ENCODE measurements at places on chromosomes 11 and 22. TPM values are rescaled to one million over a fixed set of nuclear protein-coding genes. Genes with fewer than 3 reads are reported as not detected.
A peak's percentile ranks its signal among the peaks of the same experiment; 100 is the strongest.

GRCh38 chr11:44760917-44761550, 34.3 kb downstream of the TSPAN18 start:
- DNase-seq = no peak

DNA sequence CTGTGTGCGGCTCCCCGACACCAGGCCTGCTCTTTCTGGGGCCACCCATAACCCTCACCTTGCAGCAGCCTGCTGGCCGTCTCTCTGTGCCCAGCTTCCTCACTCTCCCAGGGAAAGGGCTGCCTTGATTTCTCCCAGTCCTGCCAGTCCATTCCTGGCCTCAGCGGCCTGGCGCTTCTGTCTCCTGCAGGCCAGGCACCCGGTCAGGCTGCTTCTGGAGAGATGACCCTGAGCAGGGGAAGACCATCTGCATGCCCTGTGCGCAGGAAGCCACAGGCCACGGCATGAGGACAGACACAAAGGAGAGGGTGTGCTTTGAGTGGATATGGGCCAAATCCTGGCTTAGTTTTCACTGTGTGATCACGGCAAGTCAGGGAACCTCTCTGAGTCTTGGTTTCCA, 86.2 kb downstream of the TSPAN18 start:
- DNase-seq = no peak

- no peak for DNase-seq
Measured at GRCh38 chr11:60631944-60632343, 67.5 kb upstream of the MS4A8 start.

DNA sequence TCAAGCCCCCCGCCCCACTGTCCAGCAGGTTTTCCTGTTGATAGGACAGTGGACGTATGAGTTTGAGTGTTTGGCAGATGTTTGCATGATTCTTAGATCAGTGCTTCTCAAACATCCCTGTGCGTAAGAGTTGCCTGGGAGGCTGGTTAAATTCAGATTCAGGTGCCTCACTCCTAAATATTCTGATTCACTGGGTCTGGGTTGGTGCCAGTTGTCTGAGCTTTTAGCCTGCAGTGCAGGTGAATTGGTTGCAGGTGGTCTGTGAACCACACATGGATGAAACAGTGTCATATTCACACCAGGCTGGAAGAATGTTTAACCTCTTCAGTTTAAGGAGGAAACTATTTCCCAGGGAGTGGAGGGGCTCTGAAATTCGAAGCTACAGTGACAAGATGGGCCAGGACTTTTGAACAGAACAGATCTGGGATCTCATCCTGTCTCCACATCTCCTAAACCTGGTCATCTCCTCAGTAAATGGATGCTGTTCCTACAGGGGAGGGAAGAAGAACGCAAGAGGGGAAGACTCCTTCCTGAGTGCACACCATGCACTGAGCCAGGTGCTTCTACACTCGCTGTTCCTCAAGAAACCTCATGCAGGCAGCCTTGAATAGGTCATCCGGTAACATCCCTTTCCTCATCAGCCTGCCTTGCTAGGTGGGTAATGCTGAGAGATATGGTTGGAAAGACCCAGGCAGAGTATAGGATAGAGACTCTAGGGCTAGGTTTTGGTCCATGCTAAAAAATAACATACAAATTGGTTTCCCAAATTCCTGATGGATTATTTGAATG, 47.8 kb downstream of the TEAD1 start:
- DNase-seq = no peak

DNA sequence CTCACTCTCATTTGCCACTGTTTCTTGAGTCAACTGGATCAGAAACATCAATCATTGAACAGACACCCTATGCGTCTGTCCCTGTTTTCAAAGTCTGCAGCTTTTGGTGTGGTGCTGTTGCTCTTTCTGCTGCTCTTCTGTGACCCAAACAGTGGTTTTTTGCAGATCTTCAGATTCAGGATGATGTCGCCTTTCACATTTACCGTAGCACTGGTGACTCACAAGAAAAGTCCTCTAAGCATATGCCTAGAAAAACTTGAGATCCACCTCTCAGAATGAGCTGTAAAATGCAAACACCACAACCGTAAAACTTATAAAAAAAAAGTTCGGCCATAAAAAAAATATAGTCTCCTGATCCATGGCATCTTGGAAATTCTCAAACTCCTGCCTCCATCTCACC, 400.4 kb downstream of the NTM start:
- no peak for DNase-seq

DNA sequence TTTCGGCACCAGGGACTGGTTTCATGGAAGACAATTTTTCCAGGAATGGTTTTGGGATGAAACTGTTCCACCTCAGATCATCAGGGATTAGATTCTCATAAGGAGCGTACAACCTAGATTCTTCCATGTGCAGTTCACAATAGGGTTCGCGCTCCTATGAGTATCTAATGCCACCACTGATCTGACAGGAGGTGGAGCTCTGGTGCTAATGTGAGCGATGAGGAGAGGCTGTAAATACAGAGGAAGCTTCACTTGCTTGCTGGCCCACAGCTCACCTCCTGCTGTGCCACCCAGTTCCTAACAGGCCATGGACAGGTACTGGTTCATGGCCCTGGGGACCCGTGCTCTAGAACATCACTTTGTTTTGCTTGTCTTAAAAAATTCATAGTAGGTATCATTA, 41.8 kb upstream of the AMPD3 start:
- peak; percentile 60 for DNase-seq

DNA sequence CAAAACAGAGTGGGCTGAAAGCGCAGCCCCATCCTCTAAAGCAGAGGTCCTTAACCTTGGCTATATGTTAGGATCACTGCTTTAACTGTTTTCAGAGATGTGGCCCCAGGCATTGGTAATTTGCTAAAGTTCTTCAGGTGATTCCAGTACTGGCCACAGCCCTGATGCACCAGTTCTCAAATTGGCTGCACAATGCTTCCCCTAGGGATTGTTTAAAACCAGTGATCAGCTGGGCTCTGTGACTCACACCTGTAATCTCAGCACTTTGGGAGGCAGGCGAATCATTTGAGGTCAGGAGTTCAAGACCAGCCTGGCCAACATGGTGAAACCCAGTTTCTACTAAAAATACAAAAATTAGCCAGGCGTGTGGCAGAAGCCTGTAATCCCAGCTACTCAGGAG, 8.4 kb upstream of the IRAG1 start:
- no peak for DNase-seq

DNA sequence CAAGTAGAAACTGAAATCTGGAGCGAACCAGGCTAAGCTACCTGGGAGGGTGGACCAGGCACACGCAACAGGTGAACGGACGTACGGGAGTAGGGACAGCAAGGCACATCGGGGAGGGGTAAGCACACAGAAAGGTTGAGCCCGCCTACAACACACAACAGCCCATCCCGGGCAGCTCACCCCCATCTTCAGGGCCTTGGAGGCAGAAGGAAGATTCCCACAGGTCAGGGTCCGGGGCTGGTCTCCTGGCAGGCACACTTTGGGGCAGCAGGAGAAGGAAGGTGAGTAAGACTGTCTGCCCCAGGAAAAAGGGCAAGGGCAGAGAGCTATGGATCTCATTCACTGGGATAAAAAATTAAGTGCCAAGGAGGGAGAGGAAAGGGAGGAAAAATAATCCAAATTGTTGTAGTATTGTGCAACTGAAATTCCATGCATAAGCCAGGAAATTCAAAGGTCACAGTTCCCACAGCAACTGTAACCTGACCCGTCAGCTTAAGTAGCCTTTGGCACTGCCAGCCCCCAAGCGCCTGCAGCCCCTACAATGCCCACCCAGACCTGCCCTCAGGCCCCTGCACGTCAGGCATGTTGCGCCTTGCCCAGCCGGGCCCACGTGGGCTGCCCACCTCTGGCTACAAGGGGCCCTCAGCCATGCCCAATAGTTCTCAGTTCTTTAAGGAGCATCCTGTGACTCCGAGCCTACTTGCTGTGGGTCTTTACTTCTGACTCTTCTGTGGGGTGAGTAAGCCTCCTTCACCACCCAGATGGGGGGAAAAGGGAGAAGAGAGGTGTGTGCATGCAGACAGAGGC, 51.8 kb downstream of the MICAL3 start:
- no peak for DNase-seq

GRCh38 chr22:37188901-37189466, 937 bp upstream of the C1QTNF6 start:
- DNase-seq = no peak

- DNase-seq = no peak
Measured at GRCh38 chr11:58003591-58003990, 20.1 kb upstream of the OR9Q1 start.

GRCh38 chr11:45560155-45560912, 105.1 kb downstream of the CHST1 start:
- no peak for DNase-seq

GRCh38 chr11:25615069-25615468, 716.9 kb upstream of the ANO3 start:
- DNase-seq = no peak

DNA sequence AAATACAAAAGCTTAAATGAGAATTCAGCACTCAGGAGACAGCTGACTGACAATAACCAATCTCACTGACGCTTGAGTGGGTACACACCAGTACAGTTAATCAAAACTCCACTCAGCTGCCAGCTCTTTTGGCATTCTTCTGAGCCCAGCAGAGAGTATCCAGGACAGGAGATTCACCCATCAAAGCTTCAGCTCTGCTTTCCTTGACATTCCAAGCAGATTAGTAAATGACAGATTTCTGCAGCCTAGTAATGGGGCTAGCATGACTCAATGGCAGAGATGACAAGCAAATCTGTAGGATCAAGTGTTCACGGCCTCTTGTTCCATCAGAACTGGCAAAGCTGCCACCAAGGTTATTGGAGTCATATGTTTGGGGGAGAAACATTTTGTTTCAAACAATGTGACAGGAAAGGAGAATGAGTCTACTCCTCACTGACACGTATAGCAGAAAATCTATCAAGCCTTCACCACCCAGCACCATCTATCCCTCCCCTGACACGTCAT, 420.0 kb downstream of the DYNC2H1 start:
- no peak for DNase-seq

GRCh38 chr11:76203131-76203925, 3.0 kb downstream of the WNT11 start:
- DNase-seq = no peak

DNA sequence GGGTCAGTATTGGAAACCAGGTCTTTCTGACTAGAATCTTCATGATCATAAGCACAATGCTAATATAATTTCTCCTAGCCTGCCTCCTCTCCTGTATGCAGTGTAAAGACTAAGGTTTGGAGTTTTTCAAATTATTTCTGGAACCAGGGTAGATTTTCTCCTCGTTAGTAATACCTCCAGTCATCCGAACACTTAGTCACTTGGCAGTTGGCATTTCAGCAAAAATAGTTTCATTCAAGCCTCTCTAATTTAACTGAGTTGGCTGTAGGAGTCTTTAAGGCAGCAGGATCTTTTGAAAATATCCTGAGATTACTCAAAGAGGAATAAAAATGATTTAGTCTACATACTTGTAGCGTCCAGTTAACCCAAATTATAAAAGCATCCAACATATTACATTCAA, 6.3 kb downstream of the TYR start:
- DNase-seq = no peak

- DNase-seq = no peak
Measured at GRCh38 chr11:13102513-13102840, 93.4 kb downstream of the RASSF10 start.

DNA sequence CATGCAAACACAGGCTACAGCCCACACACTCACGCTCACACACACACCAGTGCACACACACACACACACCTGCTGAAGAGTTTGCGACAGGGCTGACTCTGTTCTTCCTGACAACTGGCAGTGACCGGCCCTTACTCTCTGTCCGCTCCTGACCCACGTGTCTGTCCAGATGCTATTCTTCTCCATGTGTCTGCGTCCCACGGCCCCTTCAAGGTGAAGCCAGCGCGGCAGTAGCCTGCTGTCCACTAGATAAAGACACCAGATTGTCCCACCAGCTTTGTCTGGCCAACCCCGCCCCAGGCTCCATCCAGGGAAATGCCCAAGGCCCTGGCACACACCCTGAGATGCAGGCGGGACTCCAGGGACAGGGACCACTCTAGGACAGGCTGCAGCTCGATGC, 713.9 kb downstream of the BRD1 start:
- DNase-seq = no peak

GRCh38 chr22:48902983-48903650, 924.6 kb downstream of the BRD1 start:
- DNase-seq = no peak

SPON1 gene
- total RNA-seq = 38.2 TPM

MPEG1 gene
- 2.3 TPM for total RNA-seq

RASSF7 gene
- total RNA-seq = 68.4 TPM

TTC17 gene
- 88.5 TPM for total RNA-seq

C11orf87 gene
- not detected for total RNA-seq

SMIM35 gene
- 0.32 TPM for total RNA-seq

LINC01488 gene
- total RNA-seq = not detected

PIH1D2 gene
- 0.36 TPM for total RNA-seq

P2RX6 gene
- 1.6 TPM for total RNA-seq

TSPAN18 gene
- 20.0 TPM for total RNA-seq

GLYAT gene
- not detected for total RNA-seq

All from T-cell (primary cell).